H54 (cell line): ENCODE measurements at places on chromosomes 5 and 9.

GRCh38 chr9:107465467-107466451, 23.8 kb downstream of the KLF4 start:
- DNase-seq, result peak; percentile 80

DNA sequence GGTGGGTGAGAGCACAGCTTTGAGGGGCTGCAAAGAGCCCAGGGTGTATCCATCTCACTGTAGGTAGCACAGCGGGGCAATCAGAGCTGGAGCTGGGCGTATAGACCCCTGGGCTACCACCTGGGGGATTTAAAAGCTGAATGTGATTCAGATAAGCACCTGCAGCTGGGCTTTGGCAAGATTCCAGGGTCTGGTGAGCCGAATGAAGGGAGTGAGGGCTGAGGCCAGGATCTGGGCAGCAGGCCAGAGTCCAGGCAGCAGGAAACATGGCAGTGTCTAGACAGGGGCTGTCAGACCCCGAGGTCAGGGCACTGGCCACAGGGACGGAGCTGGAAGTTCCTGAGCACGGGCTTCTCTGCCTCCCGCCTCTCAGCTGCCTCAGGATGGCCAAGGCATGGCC, 8.7 kb downstream of the ASS1 start:
- DNase-seq, result no peak

DNA sequence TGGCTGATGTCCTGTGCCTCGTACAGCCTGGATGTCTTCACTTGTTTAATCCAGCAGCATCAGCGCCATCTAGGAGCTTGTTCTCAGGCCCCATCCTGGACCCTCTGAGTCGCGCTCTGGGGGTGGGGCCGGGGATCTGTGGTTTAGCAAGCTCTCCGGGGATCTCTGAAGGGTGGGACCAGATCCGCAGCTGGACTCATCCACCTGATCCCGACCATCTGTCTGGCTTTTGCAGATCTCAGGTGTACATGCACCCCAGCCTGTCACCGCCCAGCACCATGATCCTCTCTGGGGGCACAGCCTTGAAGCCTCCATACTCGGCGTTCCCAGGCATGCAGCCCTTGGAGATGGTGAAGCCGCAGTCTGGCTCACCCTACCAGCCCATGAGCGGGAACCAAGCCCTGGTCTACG, 15.1 kb upstream of the POMT1 start:
- DNase-seq, result no peak

- DNase-seq, result no peak
These were observed 1917.1 kb upstream of the CDH6 start for GRCh38 chr5:29276371-29276770.

DNA sequence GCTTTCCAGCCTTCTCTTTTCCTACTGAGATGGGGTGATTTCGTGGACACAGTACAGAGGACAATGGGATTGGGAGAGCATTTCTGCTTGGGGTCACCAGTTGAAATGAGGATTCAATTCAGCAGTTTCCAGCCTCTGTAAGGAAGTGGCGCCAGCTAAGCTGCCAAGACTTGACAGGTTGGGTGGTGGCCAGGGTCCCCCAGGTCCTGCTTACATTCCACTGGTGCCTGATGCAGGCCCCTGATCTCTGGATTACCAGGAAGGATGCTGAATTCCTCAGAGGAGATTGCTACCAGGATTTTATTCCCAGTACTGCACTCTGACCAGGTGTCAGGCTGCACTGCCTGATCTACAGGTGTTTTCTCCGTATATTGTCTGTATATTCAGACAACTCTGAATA, 119.7 kb downstream of the PSD2 start:
- no peak for DNase-seq

GRCh38 chr5:172454358-172455086, at the start of gene SH3PXD2B:
TSS of gene SH3PXD2B (minus strand) at chr5:172454525. CDS start at chr5:172454352, 173 bp downstream.
- peak; percentile 61 for DNase-seq

DNA sequence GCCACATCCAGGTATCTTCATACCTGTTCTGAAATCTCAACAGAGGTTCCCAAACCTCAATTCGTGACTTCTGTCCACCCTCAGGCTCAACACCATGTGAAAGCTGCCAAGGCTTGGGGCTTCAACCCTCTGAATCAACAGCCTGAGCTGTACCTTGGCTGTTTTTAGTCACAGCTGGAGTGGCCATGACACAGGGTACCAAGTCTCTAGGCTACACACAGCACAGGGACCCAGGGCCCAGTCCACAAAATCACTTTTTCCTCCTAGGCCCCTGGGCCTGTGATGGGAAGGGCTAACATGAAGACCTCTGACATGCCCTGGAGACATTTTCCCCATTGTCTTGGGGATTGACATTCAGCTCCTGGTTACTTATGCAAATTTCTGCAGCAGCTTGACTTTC, 464.9 kb downstream of the ELAVL2 start:
- no peak for DNase-seq

- peak; percentile 50 for DNase-seq
These were observed at the start of gene FIBCD1 for GRCh38 chr9:130938652-130939404. TSS of gene FIBCD1 (minus strand) at chr9:130939247. CDS start at chr9:130938607, 640 bp downstream.

DNA sequence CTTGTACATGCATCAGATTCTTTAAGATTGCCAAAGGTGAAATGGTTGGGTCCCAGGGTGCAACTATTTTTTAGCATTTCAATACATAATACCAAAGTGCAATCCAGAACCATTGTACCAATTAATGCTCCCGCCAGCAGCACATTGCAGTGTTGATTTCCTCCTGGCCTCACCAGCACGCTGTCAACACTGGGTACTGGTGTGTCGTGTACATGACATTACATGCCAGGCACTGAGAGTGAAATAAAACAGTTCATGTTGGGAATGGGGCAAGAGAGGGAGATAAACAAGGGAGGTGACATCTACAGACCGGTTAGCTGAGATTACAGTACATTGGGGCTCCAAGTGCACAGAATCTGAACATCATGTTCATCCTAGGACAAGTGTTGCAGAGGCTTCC, 37.8 kb downstream of the HMGCS1 start:
- DNase-seq, result no peak

- no peak for DNase-seq
These were observed 59.7 kb downstream of the HMHB1 start for GRCh38 chr5:143871672-143872071.

DNA sequence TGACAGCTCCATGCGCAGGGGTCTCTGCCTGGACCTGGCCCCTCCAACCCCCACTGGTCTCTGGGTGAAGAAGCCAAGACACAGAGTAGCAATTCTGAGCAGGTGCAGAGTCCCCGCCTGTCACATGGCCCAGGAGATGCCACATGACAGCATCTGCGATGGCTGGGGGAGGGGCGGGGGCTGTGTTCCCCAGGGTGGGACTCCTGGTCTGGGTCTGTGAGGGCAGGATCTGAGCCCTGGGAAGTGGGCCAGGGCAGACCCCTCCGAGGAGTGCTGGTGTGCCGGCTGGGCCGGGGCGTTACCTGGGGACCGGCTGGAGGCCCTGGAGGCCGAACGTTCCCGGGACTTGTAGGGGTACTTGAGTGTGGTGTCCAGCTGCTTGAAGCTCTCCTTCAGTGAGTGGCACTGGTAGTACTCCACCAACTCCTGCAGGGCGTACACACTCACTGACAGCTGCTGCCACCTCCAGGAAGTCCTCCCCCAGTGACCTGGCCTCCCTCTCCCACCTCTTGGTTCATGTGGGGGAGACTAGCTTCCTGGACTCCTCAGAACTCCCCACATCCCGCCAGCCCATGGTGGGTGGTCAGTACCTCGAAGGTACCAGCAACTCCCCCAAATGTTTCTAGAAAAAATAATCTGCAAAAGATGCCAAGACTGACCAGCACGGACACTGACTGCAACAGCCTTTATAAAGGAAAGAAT, 32.1 kb upstream of the SARDH start:
- no peak for DNase-seq

DNA sequence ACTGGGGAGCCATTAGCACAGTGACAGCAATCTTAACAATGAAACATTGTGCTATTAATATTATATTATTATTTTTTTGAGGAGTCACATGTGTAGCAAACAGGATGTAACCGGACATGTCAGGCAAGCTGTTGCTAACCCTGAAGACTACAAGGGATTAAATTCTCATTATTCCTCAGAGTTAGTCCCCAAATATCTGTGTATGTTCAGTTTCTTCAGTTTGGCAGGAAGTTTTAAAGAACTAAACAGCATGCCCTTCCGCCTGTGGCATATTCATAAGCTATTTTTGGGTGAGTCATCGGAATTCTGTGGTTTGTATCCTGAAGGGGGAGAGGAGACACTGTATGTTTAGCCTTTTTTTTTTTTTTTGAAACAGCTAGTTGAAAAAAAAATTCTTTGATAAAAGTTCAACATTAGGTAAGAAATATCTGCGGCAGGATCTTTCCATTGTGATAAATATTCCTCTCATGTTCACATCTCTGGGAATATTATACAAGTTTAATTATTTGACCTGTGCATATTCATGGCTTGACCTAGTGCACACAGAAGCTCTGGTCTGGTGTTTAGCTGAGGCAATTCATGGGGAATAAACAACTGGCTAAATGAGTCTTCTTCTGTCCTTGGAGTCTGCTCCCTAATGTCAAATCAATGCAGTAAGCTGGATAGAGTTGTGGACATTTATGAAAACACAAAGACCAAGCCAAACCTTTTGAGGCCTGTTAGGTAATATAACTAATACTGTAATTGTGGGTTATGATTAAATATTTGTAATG, 202.7 kb upstream of the CDKN2B start:
- no peak for DNase-seq

DNA sequence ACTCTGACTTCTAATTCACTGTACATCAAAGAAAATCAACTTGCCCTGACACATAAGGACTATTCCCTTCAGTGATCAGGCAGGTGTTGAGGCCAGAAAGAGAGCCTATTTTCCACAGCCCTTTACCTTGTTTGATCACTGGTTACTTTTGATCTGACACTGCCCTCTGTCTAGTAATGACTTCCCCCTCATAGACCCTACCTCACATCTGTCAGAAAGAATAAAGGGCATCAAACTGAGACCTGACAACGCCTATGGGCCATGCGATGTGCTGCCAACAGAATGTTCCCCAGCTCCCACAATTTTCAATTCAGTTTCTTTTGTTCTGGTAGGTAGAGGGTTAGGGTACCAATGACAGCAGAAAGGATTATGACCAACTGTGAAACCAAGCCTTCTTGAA, 47.7 kb downstream of the FBXL17 start:
- DNase-seq, result no peak

DNA sequence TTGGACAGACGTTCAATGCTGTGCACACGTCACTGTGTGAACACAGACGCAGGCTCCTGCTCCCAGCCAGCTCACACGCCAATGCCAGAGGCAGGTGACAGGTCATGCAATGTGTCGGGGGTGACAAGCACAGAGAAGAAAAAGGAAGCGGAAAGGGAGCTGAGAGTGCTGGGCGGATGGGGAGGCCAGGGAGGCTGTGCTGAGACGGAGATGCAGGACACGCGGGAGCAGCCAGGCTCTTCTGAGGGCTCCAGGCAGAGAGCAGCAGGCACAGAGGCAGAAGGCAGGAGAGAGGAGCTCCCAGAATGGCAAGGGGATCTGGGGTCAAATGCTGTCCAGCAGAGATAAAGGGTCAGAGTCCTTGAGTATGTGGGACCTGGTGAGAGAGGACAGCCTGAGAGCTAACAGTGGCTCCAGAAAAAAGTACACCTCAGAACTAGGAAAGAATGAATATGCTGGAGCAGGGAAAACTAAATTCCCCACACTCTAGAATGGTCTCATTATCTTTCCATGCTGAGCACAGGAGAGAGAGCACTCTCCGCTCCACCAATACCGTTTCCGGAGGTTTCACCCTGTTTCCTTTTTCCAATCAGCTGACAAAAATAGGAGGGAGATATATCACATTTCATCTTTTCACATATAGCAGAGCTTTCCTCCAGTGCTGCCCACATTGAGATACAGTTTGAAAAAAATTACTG, 32.8 kb upstream of the NSMF start:
- no peak for DNase-seq

- no peak for DNase-seq
These were observed 409.0 kb downstream of the PRR16 start for GRCh38 chr5:120873083-120873482.

DNA sequence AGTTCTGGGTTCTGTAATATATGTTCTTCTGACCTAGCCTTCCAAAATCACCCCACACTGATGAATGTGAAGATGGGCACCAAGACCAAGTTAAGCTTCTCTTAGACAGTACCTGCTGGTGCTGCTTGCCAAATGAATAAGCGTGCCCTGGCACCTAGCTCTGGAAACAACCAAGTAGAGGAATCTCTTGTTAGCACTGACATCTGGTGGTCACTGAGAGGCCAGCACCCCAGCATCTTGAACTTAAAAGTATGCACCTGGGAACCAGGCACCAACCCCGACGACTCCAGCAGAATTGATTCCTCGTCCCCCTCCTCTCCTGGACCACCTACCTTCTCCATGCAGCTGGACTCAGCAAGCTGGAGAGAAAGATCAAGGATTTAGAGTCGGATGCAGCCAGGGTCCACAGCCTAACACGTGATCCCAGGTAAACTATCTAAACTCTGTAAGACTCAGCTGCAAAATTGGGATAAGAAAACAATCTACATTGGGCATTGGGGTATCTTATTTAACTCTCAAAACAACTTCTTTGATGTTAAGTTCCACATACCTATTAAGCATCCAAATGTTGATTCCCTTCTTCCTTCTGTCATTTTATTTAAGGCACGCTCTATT, 89.8 kb downstream of the SLC1A3 start:
- DNase-seq, result peak; percentile 71

GRCh38 chr5:137828180-137828579, 39.5 kb upstream of the MYOT start:
- DNase-seq, result no peak

DNA sequence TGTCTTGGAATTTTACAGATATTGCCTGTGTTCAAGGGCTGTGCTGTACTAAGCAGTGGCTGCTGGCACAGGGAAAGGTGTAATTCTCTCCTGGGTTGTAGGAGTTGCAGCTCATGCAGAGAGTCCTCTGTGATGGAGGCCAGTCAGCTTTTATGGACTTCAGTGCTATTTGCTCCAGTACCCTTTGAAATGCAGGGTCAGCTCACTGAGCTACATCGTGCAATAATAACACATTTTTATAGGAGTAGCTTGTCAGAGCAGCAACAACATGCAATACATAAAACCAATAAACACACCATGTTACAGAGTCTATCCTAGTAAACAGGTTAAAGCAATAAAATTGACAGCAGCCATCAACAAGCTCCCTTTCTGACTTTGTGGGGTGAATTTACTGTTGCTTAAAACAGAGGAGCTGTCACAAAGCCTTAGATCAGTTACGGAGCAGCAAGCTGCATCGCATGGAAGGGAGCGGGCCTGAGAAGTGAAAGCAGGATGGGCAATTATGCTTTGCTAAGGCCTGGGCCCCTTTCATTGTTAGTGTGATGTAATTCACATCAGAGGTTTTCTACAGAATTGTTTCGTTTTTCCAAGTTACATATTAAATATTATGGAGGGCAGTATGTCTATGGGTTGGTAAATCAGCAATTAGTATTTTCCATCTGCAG, 16.8 kb downstream of the CD180 start:
- no peak for DNase-seq
